H1 (cell line): ENCODE measurements at places on chromosomes 1 and 21. TPM values are rescaled to one million over a fixed set of nuclear protein-coding genes. Genes with fewer than 3 reads are reported as not detected.

DNA sequence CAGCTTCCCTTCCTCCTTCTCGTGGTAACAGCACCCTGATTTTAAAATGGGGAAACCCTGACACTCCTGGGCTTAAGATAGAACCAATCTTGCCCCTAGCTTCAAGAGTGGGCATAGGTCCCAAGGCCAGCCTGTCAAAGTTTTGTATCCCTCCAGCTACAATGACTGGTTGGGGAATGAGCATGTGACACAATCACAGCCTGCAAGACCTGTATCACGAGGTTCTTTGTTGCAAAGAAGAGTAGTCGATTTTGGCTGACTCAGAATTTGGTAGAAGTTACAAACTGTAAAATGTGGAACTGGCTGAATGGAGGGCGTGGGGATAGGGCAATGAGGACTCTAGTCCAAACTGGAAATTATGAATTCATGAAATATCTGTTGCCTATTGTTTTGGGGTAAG, 18.7 kb downstream of the CTSK start:
- H3K4me1 ChIP-seq = peaks cover 3% of the 10 kb centered on the region
- no peak for DNase-seq
- no peak overlapping the region for H3K27ac ChIP-seq
- H3K4me3 ChIP-seq = no peak overlapping the region
- H3K36me3 ChIP-seq = no peaks in the 10 kb centered on the region

- H3K27ac ChIP-seq = no peak overlapping the region
- H3K27me3 ChIP-seq = no peaks in the 10 kb centered on the region
- H3K4me1 ChIP-seq = no peaks in the 10 kb centered on the region; the same call in 1 of the 2 replicates
- no peak overlapping the region for H3K4me3 ChIP-seq
- H3K36me3 ChIP-seq = no peaks in the 10 kb centered on the region; the same call in 1 of the 2 replicates
- no peak for DNase-seq
Observed at GRCh38 chr1:184624051-184624450, 130.6 kb downstream of the EDEM3 start.

CD1D gene
- 0.92 and 1.1 TPM in 2 replicates for total RNA-seq

DNA sequence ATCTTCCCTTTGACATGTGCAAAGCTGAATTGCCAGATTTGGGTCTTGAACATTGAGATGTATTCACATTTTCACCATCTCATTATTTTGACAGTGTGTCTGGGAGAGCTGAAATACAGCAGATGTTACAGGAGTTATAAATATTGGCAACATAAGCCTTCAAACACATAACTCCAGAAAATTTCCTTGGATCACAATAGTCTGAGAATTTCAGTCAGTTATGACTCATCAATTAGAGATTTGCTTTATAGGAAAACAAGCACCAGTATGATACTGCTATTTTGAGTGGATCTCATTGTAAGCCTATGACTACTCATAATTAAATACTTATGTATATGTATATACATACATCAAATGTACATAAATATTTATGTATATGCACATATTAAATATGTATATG, 1171.8 kb downstream of the AMY1C start:
- no peaks in the 10 kb centered on the region for H3K4me1 ChIP-seq
- DNase-seq = no peak

GRCh38 chr1:244388961-244389360, 62.7 kb downstream of the ADSS2 start:
- DNase-seq = no peak
- H3K4me1 ChIP-seq = no peaks in the 10 kb centered on the region
- no peaks in the 10 kb centered on the region for H3K27me3 ChIP-seq

CTSS gene
- total RNA-seq = not detected in 2 replicates

GRCh38 chr1:242524571-242525359, at the start of gene PLD5:
Gene PLD5 (minus strand): TSS chr1:242524697.
- peak; percentile 70 for DNase-seq
- H3K27me3 ChIP-seq = peaks cover 9% of the 10 kb centered on the region
- no peak within 1 kb of the TSS for H3K27ac ChIP-seq
- H3K4me3 ChIP-seq = peak within 1 kb of the TSS; percentile 84
- no peaks in the 10 kb centered on the region for H3K4me1 ChIP-seq

GRCh38 chr1:210373878-210374599, 45.3 kb downstream of the HHAT start:
- DNase-seq = peak; percentile 90
- 0 out of 2 replicates have a peak, but pooled peaks cover 4% of the 10 kb centered on the region for H3K27me3 ChIP-seq
- peak overlapping the region; percentile 97 for H3K27ac ChIP-seq
- H3K4me1 ChIP-seq = peaks cover 23% of the 10 kb centered on the region
- no peak overlapping the region for H3K4me3 ChIP-seq

GSTM2 gene
- total RNA-seq = 9.6 and 12.2 TPM in 2 replicates

GRCh38 chr1:39178541-39179431, 25.7 kb upstream of the MACF1 start:
- no peak for DNase-seq
- H3K27ac ChIP-seq = no peak overlapping the region
- peaks cover 6% of the 10 kb centered on the region; the same call in 1 of the 2 replicates for H3K4me1 ChIP-seq
- no peak overlapping the region for H3K4me3 ChIP-seq
- H3K36me3 ChIP-seq = no peaks in the 10 kb centered on the region
- H3K27me3 ChIP-seq = no peaks in the 10 kb centered on the region

GRCh38 chr1:43444151-43444828, 9.4 kb downstream of the HYI start:
- H3K36me3 ChIP-seq = peaks cover 27% of the 10 kb centered on the region
- H3K27me3 ChIP-seq = no peaks in the 10 kb centered on the region
- no peak overlapping the region for H3K27ac ChIP-seq
- DNase-seq = no peak
- no peak overlapping the region for H3K4me3 ChIP-seq
